T-helper 2 cell (primary cell): ENCODE measurements at places on chromosomes 11 and 22.

GRCh38 chr22:25754527-25755202 lies 12.7 kb downstream of the MYO18B start:
- no peak for DNase-seq

GRCh38 chr11:79088967-79089366 lies 351.9 kb downstream of the TENM4 start:
- no peak for DNase-seq

DNA sequence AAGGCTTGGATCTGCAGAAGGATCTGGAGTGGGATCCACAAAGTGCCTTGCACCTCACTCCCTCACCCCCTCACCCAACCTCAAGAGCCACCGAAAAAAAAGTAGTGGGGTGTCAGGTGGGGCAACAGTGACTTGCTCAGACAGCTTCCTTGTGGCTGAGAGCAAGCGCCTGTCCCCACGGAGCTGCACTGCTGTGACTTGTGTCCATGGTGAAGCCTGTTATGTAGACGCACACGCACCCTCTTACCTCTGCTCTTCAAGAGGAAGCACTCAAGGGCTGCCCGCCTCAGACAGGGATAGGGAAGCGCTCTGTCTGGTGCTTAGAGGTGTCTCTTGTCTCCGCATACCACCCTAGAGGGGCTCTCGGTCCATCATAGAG lies 1.2 kb downstream of the DRD2 start:
- no peak for DNase-seq

DNA sequence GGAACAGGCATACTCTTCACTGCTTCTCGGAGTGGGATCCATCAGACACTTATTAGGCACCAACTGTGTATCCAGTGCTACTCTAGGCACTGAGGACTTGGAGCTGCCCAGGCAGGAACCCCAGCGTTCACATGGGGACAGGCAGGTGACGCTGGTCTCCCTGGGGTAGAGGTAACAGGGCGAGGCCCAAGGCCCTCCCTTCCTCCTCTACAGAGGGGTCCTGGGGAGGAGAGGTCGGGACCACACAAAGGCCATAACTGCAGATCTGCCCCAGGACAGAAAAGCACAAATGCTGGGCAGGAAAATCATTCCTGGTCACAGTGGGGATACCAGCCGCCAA lies 262.2 kb downstream of the BRD1 start:
- DNase-seq = no peak

- no peak for DNase-seq
Observed at GRCh38 chr11:34050581-34051348, 766 bp upstream of the CAPRIN1 start.

DNA sequence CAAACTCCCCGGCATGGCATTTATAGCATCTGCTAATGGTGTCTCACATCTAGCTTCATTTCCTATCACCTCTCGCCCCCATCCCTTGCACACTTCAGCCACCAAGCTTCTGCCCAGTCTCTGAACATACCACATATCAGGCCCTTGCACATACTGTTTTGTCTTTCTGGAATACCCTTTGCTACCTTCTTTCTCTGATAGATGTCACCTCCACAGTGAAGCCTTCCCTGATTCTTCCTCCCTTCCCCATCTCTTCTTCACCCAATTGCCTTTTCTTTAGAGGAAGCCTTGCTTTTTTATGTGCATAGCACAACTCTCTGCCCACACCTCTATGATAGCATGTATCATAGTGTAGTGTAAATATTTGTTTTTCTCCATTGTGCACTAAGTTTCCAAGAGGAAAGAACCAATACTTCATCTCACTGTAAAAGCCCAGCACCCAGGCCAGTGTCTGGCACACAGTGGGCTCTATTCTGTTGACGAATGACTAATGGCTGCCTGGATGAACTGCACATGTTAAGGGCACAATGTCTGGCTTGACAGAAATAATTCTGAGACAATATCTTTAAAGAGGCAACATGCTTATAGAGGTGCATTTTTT lies 27.8 kb downstream of the P4HA3 start:
- no peak for DNase-seq

DNA sequence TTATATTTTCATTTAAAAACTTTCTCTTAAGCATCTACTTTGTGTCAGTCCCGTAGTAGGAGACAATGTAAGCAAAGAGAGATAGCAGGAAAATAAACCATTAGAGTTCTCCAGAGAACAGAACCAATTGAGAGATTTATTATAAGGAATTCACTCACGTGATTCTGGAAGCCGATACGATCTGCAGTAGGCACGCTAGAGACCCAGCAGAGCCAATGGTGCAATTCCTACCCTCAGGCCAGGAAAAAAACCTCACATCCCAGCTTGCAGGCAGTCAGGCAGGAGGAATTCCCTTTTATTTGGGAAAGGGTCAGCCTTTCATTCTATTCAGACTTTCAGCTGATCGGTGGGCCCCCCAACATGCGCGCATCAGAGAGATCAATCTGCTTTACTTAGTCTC lies 7.3 kb upstream of the PLEKHA7 start:
- DNase-seq = no peak

DNA sequence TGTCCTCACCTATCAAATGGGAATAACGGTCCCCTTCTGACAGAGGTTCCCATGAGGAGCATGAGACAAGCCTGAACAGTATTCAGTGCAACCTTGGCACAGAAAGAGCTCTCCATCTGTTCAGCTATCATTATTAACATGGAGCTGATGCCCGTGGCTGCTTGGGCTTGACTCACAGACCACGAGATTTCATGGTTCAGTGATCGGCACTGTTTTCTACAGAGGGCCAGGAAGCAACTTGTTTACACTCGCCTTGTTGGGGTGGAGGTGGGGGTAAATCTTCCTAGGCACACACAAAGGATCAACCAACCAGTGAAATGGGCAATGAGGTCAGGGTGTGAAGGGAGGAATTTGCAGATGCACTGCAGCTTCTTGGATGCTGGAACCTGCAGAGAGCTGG lies 88.2 kb downstream of the CWC15 start:
- DNase-seq = no peak

DNA sequence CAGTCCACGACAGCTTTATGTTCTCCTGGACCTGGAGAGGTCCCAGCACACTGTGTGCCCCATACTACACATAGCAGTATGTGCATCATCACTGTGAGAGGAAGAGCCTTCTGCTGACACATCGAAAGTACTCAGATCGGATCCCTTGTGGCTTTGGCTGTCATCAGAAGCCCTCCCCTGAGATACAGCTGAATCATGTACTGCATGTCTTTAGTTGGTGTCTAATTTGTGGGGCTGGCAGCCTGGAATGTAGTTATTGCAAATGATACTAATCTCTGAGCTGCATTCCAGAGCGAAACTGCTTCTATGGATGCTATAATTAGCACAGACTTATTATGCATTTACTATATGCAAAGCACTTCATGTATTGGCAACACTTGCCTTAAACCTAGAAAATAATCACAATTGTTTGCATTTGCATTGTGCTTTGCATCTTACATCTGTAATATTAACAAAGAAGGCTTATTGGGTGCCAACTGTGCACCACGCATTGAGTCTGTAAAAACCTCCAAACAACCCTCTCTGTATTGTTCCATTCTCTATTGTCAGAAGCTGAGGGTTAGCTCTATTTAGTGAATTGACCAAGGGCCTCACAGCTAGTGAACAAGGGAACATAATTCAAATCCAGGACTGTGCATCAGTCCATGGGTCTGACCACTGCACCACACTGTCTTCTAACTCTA lies 89.2 kb upstream of the CRTAM start:
- DNase-seq = peak; percentile 96

GRCh38 chr11:11427542-11427941 lies 74.5 kb upstream of the CSNK2A3 start:
- DNase-seq = no peak

DNA sequence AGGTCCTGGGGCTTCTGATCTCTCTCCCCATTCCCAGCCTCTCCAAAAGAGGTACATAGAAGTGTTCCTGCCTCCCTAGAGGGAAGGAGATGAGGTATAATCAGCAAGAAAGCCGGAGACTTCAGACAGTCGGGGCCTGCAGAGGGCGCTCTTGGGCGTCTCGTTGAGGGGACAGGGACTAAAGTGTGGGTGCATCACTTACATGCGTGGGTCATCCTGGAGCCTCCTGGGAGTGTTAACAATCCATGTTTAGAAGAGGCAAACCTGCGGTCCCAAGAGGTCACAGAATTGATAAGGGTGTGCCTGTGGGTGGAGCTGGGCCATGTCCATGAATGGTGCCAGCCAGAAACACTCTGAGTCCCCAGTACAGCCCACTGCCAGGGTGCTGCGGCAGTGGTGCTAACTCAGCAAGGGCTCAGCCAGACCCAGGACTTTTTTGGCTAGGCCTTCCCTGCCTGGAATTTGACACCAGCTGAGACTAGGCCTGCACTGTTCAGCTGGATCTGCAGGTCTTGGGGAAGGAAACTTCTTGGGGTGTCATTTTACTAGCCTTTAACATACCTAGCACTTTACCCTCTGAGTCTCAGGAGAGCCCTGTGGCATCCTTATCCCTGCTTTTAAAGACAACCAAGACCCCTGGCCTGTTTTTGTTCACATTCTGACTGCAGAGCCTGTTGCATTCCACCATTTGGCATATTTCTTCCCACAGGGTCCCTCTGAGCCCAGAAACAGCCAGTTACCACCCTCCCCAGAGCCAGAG lies 5.5 kb downstream of the YDJC start:
- no peak for DNase-seq

DNA sequence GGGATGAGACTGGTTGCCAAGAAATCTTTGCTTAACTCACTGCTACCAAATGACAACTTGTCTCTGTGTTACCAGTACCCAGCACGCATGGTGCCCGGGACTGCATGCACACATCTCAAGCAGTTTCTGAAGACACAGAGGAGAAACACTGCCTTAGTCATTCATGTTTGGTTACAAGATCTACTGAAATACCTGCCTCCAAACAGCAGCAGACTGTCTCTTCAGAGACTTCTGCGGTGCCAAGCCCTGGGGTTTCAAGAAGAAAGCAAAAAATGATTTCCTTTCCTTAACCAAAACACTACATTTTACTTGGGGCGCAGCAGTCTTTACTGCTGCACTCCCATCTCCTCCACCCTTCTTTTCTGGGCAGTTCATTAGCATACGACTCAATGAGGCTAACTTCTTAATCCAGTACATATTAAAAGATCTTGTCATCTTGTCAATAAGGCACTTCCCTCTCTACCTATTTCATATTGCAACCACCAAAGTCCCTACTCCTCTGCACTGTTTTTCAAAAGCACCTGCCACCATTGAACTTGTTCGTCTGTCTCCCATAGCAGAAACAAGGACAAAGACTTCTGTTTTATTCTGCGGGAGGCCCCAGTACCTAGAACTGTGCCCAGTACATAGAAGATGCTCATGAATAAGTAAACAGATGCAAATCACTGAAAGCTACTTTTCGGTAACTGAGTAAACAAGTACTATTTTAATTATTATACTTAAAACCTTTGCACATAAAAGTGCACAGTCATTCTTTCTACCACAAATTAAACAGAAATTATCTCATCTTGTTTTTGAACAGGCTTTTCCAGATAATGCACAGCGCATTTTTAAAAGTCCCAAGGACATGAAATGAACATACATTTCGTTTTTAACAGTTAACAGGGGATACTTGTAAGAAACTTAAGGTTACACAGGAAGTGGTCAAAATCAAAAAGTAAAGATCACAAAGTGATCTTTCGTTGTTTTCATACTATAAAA lies 4.0 kb downstream of the NAP1L4 start:
- DNase-seq = no peak

DNA sequence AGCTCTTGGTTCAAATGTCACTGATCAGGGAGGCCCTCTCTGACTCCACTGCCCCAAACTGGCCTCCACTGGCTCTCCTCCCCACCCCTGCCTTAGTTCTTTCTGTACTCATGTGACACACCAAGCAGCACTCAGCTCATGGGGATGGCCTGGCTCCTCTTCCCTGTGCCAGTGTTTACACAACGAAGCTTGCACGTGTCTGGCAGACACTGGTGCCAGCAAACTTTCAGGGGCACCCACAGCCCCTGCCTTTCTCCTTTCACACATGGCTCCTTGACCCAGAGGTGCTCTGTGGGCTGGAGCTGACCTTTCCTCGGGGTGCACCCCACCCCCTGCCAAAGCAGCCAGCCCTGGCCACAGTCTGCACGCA lies 37.6 kb upstream of the PARVG start:
- no peak for DNase-seq

DNA sequence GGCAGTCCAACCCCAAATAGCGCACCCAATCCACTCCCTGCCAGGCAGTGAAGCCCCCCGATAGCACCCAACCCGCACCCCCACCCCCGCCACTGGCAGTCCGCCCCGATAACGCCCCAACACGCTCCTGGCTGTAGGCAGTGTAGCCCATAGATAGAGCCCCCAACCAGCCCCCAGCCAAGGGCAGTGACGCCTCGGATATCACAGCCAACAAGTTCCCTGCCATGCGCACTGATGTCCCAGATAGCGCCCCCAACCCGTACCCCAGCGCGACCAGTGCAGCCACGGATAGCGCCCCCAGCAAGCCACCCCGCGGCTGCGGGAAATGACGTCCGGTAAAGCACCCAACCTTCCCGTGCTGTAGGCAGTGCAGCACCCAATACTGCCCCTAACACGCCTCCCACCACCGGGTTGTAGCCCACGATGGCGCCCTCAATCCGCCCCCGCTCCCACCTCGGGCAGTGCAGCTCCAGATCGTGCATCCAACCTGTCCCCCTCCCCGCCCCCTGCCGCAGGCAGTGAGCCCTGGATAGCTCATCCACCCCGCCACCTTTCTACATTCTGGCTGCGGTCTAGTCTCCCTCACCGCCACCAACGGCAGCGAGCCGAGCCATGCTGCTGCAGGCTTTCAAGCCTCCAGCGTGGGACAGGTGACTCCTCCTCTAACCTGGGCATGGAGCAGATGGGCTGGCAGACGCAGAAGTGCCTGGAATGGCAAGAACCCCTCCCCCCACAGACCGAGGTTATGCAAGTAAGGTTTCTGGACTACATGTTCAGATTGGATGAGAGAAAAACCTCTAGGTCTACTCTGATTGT lies 625 bp downstream of the RFPL2 start:
- peak; percentile 26 for DNase-seq

DNA sequence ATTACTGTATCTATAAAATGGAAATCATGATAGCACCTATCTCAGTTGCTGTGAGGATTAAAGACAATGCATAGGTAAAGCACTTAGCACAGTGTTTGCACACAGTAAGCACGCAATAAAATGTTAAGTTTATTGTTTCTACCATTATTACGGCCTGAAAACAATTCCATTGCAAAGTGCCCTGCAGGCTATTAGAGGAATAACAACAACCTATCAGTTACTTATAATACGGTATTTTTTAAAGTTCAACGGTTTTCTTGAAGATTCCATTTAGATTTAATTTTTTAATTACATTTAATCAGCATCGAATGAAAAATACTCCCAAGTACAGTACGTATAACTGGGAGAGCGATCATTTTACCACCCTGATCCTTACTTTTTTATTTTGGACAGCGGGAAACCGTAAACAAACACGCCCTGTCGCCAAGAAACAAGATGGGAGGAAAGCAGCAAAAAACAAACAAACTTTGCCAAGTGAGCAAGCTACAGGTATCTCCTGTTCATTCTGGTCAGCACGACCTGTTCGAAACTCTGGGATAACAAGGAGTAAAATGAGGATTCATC lies 893 bp downstream of the SLC36A4 start:
- no peak for DNase-seq

- DNase-seq = no peak
Observed at GRCh38 chr11:109734566-109734965, 312.6 kb downstream of the C11orf87 start.

GRCh38 chr11:44285756-44286155 lies 24.2 kb downstream of the ALX4 start:
- no peak for DNase-seq

- no peak for DNase-seq
Observed at GRCh38 chr22:44311855-44312170, 938 bp downstream of the SHISAL1 start.

GRCh38 chr11:17609291-17610084 lies 62.4 kb downstream of the OTOG start:
- no peak for DNase-seq
